Cerebellar cortex (tissue), 1 donor: ENCODE measurements at places on chromosomes 1 and 21.

DNA sequence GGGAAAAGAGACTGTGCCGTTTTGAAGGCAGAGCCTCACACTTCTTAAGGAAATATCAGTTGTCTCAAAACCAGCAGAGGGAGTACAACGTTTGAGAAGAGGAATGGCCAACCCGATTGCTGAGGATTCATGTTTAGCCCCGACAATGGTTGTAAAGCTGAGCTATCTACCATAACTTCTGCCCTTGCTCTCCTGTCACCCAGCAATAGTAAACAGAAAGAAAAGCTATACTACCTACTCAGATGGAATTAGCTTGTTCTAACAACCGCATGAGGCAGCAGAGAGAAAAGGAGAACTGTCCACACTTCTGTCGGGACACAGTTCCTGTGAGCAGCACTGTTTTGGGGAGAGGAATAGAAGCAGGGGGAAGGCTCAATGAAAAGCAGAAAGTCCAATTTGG lies 91.2 kb downstream of the SLC45A1 start:
- peak; percentile 69 for DNase-seq

DNA sequence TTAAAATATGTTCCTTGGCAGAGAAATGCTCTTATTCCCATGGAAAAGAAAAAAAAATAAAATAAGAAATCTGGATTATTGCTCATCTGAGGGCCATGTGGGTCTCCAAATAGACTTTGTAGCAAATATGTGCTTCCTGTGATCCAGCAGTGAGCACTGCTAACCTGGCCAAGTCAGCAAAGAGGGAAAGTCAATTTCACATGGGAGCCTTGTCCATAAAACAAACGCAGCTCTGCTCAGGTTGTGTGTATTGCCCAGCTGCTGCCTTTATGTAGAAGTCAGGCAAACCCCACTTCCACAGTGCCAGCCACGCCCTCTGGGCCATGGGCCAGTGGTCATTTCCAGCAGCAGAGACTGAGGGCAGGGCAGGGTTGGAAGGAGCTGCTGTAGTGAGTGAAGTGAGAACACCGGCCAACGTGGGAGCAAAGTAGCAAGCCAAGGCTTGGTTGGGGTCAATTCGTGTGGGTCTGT lies 174.3 kb downstream of the LYPLAL1 start:
- DNase-seq: no peak

DNA sequence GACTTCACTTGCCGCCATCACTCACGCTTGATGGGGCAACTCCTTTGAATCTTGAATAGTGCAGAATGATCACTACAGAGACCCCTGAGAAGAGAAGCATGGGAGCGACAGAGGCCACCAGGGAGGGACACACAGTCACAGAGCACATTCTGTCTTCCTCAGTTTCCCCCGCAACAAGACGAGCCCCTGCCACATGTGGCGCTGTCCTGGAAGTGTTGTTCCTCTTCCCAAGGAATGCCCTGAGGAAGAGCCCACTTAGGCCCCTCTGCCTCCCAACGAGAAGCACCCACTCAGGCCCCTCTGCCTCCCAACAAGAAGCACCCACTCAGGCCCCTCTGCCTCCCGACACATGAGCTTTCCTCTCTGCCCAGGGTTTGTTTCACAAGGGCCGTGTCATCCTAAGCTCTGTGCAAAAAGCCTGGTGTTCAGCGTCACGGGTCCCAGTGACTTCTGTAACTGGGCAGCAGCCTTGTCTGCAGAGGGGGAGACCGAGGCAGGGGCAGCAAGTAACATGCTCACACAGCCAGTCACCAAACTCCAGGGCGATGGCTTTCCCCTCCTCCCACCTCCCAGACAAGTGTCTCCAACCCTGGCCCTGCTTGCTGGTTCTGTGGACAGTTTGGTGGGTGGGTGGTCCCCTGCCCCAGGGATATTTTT lies 19.8 kb downstream of the SLC37A1 start:
- no peak for DNase-seq

DNA sequence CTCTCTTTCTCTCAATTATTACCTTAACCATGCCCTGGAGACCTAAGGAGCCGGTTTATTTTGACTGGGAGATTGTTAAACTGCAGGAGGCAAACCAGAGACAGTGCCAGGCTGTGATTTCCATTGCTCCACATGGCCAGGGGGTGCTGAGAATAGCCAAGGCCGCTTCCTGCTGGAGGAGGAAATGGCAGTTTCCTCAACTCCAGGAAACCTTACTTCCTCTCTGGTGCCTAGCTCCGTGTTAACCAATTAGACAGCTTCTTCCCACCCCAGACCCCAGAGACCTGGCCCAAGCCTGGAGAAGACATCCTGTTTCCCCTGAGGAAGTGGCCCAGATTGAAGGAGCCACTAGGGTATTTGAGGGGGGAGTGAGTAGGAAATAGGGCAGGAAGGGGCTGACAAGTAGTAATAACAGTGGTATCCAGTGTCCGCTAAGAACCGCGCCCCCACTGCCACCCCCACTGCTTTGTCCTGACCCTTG lies 161.2 kb downstream of the PLPP3 start:
- DNase-seq: no peak

- DNase-seq: no peak
Measured at GRCh38 chr21:31132574-31133242, 94.4 kb upstream of the KRTAP19-8 start.

- no peak for DNase-seq
Measured at GRCh38 chr1:10415211-10415930, 14.9 kb upstream of the CENPS start.

- DNase-seq: no peak
Measured at GRCh38 chr21:31873696-31874599, 1.1 kb downstream of the HUNK start.

DNA sequence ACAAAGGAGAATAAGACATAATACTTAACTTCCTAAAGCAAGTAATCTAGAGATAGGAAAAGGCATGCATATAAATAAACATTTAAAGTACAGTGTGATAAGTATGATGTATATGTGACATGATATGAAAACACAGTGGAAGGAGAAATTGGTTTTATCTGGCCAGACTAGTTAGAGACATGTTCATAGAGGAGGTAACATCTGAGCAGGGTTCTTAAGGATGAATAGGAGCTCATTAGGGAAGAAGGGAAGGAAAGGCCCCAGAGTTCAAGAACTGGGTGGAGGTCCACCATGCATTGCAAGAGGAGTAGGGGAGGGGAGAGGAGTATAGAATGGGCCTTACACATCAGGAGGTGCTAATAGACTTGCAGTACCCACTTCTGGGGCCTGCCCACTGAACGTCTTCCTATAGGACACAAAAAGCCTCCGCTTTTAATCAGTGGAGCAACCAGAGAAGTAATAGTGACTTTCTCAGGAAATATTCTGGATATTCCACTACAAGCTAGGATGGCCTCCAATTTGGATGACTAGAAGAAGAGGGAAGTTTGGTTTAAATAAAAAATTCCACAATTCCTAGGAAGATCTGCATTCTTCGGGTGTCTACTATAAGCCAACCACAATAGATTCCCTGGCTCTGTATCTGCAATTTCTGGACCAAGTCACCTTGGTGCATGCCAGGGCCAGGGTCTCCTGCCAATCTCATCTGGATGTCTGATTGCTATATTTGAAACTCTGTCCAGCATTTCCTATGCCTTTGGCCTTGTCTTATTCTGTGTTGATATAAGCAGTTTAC lies 41.9 kb downstream of the NGF start:
- DNase-seq: no peak

DNA sequence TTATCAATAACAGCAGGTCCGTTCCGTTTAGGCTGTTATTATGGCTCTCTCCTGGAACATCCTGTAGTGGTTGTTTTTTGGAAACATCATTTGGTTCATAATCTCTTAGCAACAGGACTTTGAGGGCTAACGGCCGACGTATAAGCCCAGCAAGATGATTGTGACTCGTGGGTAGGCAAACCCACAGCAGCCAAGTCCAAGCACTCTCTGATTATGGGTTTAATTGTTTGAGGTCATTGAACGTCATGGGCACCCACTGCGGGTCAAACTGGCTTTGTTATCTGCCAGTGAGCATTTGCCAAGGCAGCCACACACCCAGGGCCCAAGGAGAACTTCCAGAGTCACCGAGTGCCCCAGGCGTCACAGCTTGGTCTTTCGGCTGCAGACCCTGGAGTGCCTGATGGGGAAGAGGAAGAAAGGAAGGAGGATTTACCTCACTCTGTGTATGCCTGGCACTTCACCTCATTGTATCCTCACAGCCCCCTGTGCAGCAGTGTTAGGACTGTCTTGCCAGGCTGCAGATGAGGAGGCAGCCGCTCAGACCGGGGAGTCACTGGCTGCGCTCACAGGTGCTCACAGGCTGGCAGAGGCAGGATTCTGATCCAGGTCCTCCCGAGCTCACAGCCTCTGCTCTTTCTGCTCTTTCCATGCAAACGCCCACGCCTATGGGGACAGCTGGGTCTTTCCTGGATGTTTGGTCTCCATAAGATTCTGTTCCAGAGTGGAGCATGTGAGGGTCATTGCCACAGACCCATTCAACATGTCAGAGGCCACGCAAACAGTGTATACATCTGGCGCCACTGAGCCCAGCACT lies 30.8 kb upstream of the EPS8L3 start:
- DNase-seq: no peak

- no peak for DNase-seq
Measured at GRCh38 chr1:2443277-2444137, 31.1 kb upstream of the PEX10 start.

DNA sequence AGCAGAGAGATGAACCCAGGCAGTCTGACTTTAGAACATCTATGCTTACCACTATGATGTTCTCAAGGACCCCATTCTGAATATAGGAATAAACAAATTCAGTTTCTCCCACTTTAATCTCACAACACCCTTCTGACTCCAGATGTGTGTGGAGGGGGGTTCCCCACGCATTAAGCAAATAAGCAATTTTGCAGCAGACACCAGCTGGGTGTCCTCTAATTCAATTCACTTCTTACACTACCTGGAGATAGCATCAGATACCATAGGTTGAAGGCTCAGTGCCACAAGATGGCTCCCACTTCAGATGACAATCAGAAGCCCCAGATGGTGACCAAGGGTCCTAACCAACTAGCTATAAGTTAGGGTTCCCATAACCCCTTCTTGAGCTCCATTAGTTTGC lies 30.3 kb upstream of the CEP350 start:
- DNase-seq: no peak

DNA sequence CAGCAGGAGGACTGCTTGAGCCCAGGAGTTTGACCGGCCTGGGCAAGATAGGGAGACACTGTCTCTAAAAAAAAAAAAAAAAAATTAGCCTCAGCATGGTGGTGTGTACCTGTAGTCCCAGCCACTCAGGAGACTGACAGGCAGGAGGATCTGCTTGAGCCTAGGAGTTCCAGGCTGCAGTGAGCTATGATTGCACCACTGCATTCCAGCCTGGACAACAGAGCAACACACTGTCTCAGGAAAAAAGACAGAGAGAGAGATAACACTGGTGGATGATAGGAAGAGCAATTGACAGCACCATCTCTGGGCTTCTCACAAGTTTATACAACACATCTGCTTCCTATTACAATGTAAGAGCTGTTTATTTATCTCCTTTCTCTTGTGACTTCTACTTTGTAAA lies 2.4 kb upstream of the RNU11 start:
- DNase-seq: no peak

DNA sequence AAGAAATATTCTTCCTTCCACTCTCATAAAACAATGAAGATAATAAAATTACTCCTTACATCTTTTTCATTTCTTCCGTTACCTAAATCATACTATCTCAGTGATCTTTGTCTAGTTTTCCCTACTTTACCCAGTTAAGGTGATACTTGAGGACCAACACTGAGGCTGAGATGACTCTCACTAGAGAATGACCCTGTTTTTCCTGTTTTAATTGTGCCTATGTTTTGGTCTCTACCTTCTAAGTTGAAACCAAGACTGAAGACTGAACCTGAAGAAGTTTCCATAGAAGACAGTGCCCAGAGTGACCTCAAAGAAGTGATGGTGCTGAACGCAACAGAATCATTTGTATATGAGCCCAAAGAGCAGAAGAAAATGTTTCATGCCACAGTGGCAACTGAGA lies 25.1 kb downstream of the AIM2 start:
- DNase-seq: no peak

GRCh38 chr21:33299181-33299752 lies 25.5 kb upstream of the IFNAR1 start:
- no peak for DNase-seq

DNA sequence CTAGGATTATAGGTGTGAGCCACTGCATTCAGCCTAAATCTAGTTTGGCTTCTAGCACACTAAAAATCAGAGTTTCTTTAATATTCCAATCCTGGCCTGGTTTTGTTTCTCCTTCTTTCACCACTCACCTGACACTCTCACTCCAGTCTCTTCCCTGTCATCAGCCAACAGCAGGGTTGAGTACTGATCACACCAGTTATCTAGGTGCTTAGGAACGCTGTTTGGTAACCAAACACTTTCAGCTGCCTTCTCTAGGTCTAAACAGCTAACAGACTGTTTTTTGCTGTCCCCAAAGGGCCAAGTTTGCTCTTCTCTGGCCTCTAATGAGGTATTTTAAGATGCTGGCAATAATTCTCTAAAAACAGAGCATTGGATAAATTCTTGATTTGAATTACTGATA lies 17.7 kb upstream of the FRRS1 start:
- DNase-seq: no peak

- DNase-seq: peak; percentile 15
Measured at GRCh38 chr1:93631626-93632365, 49.8 kb downstream of the BCAR3 start.

DNA sequence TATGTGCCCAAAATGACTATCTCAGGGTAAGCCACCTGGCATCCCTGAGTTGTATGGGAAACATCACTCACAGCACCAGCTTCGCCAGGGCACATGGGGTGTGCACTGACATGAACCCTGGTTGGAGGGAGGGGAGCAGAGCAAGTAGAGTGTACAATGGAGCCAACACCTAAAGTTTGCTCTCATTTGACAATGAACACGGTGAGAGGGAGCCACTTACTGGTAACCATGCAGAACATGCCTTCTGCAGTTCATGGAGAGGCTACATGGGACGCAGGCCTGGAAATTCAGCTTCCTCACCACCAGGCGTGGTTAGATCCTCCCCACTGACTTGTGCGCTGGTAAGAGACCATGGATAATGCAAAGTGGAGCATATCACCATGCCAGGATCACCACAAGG lies 10.0 kb upstream of the CPLANE2 start:
- peak; percentile 58 for DNase-seq

- no peak for DNase-seq
Measured at GRCh38 chr1:79460773-79461436, 454.4 kb upstream of the ADGRL4 start.

- DNase-seq: no peak
Measured at GRCh38 chr1:68590473-68590872, 93.6 kb upstream of the DEPDC1 start.

DNA sequence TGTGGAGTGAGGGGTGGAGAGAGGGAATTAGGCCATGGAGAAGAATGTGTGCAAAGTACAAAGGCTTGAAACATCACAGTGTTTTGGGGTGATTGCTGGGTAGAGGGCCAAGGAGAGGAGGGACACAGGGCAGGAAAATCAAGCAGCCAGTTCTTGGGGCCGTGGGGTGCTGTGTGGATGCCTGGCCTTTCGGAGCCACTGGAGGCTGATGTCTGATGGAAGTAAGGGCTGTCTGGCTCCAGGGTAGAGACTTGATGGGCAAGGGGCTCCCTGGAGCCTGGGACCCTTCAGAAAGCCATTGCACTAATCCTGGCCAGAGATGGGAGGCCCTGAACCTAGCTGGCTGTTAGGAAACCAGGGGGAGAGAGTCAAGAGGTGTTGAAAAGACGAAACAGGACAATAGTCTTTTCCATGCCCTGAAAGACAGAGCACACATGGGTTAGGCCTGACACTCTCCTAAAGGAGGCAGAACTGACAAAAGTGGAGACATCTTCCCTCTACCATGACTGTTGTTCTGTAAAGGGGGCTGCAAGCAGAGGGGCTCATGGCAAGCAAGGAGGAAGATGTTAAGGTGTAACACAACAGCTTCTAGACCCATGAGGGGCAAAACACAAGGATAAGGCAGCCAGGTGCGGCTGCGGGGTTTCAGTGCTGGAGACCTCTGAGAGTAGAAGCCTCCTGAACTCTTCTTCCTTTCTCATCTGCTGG lies 21.0 kb downstream of the ATF3 start:
- no peak for DNase-seq
